ENCODE measurements at places on chromosomes 7 and 10. TPM values are rescaled to one million over a fixed set of nuclear protein-coding genes. Genes with fewer than 3 reads are reported as not detected.

- no peaks in the 10 kb centered on the region for H3K27me3 ChIP-seq
- no peak overlapping the region for H3K27ac ChIP-seq
- H3K36me3 ChIP-seq, result no peaks in the 10 kb centered on the region
- DNase-seq, result no peak
- H3K4me3 ChIP-seq, result no peak overlapping the region
- H3K4me1 ChIP-seq, result no peaks in the 10 kb centered on the region
Observed at GRCh38 chr10:75773231-75773780, 341.9 kb downstream of the LRMDA start.

Gene CDHR1
- 0.39 TPM for total RNA-seq

DNA sequence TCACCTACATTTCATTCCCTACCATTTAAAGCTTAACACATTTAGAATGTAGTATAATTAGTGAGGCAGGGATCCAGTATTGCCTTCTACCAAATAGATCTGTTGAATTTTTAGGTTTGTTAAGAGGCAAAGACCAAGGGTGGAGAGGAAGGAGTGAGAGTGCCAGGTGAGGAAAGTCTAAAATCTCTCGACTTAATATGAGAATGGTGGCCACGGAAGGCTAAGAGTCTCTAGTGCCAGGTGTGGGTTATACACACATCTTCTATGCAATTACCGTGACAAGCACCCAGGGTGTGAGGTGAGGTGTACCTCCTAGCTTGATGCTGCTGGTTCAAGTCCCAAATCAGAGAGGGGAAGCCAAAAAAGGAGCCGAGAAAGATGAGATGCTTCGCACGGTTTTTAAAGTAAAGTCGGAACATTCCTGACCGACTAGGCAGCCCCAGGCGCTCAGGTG is 439 bp downstream of the IQUB start:
- no peak overlapping the region for H3K27ac ChIP-seq
- no peaks in the 10 kb centered on the region for H3K36me3 ChIP-seq
- peaks cover 3% of the 10 kb centered on the region for H3K4me1 ChIP-seq
- peaks cover 10% of the 10 kb centered on the region for H3K27me3 ChIP-seq
- peak overlapping the region; percentile 71 for H3K4me3 ChIP-seq

DNA sequence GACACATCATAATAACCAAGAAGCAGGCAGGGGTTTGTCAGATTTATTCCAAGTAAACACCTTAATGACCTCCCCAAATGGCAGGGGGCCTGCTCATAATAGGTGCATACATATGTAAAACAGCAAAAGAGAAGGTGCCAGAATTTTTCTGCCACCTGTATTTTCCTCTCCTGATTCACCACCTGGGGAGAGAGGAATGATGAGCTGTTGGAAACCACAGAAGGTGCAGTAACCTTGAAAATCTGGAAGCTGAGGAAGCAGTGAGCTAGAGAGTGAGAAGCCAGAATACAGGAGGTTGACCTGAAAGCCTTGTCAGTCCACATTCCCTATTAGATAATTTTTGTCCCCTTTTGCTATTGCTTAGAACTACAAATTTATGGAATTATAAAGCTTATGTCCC is 46.2 kb upstream of the PDE1C start:
- H3K27me3 ChIP-seq, result no peaks in the 10 kb centered on the region
- H3K27ac ChIP-seq, result no peak overlapping the region
- H3K4me3 ChIP-seq, result no peak overlapping the region
- DNase-seq, result no peak

Gene ANKRD1
- total RNA-seq, result 0.26 TPM

Gene FAM25A
- not detected for total RNA-seq

- peaks cover 3% of the 10 kb centered on the region for H3K27me3 ChIP-seq
- no peaks in the 10 kb centered on the region for H3K4me1 ChIP-seq
- H3K27ac ChIP-seq, result no peak overlapping the region
- H3K36me3 ChIP-seq, result no peaks in the 10 kb centered on the region
- H3K4me3 ChIP-seq, result no peak overlapping the region
Observed at GRCh38 chr7:37212051-37212450, 236.6 kb downstream of the ELMO1 start.

GRCh38 chr7:36635091-36635490 is 89.2 kb downstream of the AOAH start:
- H3K36me3 ChIP-seq, result no peaks in the 10 kb centered on the region
- no peaks in the 10 kb centered on the region for H3K27me3 ChIP-seq
- H3K4me1 ChIP-seq, result no peaks in the 10 kb centered on the region

Gene PGAM2
- 1.3 TPM for total RNA-seq

Gene POM121
- 62.4 TPM for total RNA-seq

- 0 out of 2 replicates have a peak, but pooled peaks cover 1% of the 10 kb centered on the region for H3K4me1 ChIP-seq
- H3K27me3 ChIP-seq, result no peaks in the 10 kb centered on the region
- no peak overlapping the region for H3K4me3 ChIP-seq
- no peak overlapping the region for H3K27ac ChIP-seq
Observed at GRCh38 chr7:99386584-99387238, 12.2 kb downstream of the ARPC1B start.

Gene SGMS1
- 22.0 TPM for total RNA-seq

DNA sequence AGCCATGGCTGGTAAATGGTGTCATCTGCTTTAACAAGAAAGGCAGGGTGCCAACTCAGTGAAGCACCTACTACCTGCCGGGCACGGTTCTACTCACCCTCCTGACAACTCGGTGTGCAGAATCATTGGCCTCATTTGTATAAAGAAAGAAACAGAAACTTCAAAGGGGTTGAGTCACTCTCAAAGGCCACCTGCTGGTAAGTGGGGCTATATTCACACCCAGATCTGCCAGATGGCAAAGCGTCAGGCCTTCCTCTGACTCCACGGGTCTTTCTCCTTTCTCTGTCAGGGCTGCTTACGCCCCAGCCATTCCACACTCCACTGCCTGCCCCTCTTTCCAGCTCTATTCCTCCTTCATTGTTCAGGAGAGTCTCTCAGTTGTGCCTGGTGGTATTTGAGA is 309.2 kb downstream of the GFRA1 start:
- no peaks in the 10 kb centered on the region for H3K4me1 ChIP-seq
- no peaks in the 10 kb centered on the region for H3K27me3 ChIP-seq
- no peak overlapping the region for H3K4me3 ChIP-seq

Data from Panc1 (cell line).